ENCODE measurements at places on chromosomes 1 and 21.

- no peak for DNase-seq
These were observed 48.1 kb downstream of the MAP3K21 start for GRCh38 chr1:233375653-233376052.

- no peak for DNase-seq
These were observed 2.0 kb downstream of the MTX1 start for GRCh38 chr1:155210314-155211104.

DNA sequence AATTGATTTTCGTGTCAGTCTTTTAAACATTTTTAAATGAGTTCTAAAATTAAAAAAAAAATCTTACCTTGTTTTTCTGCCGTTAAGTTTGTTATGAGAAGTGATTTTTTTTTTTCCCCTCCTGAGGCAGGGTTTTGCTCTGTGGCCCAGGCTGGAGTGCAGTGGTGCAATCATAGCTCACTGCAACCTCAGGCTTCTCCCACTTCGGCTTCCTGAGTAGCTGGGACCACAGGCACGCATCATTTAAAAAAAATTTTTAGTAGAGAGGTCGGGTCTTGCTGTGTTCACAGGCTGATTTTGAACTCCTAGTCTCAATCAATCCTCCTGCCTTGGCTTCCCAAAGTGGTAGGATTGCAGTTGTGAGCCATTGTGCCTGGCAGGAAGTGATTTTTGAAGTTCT lies 41.1 kb downstream of the MTR start:
- no peak for DNase-seq

- no peak for DNase-seq
These were observed 339.1 kb downstream of the PTPRC start for GRCh38 chr1:198977909-198978308.

DNA sequence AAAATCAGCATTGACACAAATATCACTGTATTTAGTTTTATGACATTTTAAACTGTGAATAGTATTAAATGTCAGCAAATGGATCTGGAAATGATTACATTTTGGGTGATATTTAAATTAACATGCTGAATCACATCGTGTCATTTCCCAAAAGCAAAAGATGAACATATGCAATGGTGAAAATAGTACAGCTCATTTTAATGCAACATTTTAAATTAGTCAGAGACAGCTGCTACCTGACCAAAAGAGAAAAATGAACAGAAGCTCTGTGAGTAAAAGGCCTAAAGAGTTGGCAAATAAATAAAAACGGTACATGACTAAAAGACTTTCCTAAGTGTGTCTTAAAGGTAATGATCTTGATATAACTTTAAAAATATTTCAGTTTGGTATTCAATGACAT lies 86.0 kb upstream of the GNG4 start:
- no peak for DNase-seq

DNA sequence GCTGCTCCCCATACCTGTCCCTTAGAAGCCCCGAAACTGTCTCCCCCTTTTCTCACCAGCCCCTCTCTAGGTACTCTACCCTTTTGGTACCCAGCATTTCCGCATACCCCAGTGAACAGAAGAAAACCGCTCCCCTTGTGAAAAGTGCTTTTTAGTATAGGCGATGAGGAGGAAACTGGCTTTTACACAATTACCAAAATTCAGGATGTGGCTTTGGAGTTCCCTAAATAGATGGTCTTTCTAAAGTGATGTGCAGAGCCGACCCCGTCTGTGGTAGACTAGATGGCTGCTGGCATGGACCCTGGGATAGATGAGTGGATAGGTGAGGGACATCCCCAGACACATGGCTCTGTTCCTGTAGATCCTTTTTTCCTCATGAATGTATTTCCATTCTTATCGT lies 2.6 kb upstream of the PER3 start:
- DNase-seq: no peak

- DNase-seq: no peak
These were observed 174.7 kb downstream of the LBR start for GRCh38 chr1:225253173-225253572.

DNA sequence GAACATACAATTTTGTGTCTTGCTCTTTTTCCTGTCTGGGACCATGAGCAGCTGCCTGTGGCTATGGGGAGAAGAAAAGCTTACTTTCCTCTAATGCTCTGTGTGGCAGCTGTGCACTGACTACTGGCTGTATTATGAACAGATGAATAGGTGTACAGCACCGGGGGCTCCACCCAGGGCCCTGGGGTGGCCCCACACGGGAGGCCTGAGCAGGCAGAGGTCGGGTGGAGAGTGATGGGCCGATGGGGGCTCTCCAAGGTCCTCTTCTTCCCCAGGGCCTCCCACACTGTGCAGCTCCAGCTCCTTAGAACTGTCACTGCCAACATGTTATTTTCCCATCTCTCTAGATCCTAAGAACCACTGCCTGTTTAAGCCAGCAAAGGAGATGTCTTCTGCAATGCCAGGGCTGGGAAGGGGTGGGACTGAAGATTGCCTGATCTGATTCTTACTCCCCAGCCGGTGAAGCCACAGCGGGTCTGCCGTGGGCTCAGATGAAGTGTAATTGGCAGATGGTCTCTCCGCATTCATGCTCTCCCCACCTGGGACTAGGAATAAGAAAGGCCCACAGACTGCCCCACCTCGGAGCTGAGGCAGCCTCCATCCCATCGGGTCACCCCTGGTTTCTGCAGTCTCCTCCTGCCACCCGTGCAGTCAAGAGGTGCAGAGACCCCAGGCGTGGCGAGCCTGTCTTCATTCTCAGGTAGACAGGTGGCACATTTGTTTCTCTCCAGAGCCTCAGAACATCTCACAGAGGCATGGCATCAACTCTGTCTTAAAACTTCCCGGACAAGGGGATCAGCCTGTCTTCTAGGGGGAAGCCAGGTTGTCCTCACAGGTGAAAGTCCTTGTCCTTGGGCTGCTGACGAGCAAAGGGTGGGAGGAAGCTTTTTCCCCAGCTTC lies 186.5 kb upstream of the GALNT2 start:
- no peak for DNase-seq

- no peak for DNase-seq
These were observed 105.8 kb downstream of the SIK1 start for GRCh38 chr21:43321111-43321510.

DNA sequence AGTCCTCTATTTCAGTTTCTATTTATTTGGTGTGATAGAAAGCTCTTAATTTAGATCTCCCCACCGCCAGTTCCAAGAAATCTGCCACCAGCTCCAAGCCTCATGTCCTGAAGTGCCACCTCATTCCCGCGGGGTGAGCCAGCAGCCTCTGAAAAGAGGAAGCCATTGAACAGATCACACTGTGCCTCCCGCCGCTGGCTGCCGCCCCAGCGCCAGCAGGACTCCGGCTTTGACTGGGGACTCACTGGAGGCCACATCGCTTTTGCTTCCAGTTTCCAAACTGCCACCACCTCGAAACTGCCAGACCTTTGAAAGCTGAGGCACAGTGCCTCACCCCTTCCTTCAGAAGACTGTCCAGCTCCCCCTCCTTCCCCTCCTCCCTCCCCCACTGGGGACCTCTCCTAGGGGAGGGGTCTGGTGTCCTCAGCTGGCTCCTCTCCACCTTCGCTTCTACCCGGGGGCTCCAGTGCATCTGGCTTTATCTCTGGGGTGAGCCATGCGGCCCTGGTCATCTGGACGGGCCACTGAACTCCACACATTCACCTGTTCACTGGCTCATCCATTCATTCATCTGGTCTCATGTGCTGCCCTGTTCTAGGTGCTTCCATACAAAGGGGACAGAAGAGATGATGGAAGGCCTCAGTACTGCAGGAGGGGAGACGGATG lies 58.9 kb downstream of the VPS26C start:
- no peak for DNase-seq

DNA sequence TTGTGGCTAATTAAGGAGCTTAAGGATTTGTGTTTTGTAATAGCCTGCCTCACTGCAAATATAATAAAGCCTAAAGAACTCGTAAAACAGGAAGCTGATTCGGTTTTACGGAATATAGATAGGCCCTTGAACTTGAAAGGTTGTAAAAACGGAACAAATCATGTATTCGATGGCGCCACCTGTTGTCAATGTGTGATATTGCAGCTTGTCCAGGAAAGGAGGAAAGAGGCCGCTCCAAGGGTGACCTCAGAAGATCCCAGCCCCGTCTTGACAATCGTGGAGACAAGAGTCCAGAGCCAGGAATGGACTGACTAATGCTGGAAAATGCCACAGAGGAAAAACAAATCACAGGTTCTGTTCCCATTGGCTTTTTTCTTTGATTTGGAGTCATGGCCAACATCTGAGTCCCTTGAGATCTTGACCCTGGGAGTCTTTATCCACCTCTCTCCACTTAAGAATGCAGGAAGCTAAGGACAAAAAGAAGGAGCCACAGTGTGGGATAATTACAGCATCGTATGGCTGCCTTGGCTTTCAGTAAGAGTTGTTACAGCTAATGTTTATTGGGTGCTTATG lies 7.0 kb upstream of the IGSF21 start:
- DNase-seq: peak; percentile 80

- DNase-seq: no peak
These were observed 77.5 kb downstream of the DNTTIP2 start for GRCh38 chr1:93801471-93801870.

- no peak for DNase-seq
These were observed 1.0 kb upstream of the IER5 start for GRCh38 chr1:181087400-181087901.

- no peak for DNase-seq
These were observed 40.5 kb downstream of the URB2 start for GRCh38 chr1:229666585-229666984.

- no peak for DNase-seq
These were observed 12.4 kb upstream of the ADGRB2 start for GRCh38 chr1:31776516-31776915.
